ENCODE measurements at places on chromosomes 2 and 18.
A peak's percentile ranks its signal among the peaks of the same experiment; 100 is the strongest.

- DNase-seq, result no peak
Observed at GRCh38 chr2:185338104-185338503, 400.5 kb upstream of the FSIP2 start.

- no peak for DNase-seq
Observed at GRCh38 chr2:23618265-23618664, 233.3 kb downstream of the KLHL29 start.

- DNase-seq, result no peak
Observed at GRCh38 chr18:36490897-36491296, 193.4 kb downstream of the FHOD3 start.

DNA sequence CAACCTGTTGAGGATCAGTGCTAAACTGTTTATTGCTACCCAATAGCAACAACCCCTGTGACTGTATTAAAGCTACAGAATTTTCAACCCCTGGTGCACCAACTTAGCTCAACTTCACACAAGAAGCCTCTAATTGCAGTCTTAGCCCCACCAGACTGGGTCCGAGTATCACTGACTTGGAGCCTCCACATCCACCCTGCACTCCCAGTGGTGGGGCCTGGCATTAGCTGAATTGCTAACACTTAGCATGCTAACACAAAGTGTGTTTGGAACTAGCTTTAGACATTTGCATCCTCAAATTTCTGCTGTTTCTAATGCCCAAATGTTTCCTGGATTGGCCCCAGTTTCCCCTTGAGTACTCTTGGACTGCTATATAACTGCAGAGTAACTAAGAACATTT, 298.6 kb downstream of the AGPS start:
- no peak for DNase-seq

- DNase-seq, result no peak
Observed at GRCh38 chr18:23735021-23735464, 45.8 kb downstream of the LAMA3 start.

GRCh38 chr2:16204886-16205620, 264.7 kb downstream of the MYCN start:
- DNase-seq, result no peak

GRCh38 chr18:45449418-45450227, 165.7 kb upstream of the SLC14A2 start:
- DNase-seq, result peak; percentile 94

DNA sequence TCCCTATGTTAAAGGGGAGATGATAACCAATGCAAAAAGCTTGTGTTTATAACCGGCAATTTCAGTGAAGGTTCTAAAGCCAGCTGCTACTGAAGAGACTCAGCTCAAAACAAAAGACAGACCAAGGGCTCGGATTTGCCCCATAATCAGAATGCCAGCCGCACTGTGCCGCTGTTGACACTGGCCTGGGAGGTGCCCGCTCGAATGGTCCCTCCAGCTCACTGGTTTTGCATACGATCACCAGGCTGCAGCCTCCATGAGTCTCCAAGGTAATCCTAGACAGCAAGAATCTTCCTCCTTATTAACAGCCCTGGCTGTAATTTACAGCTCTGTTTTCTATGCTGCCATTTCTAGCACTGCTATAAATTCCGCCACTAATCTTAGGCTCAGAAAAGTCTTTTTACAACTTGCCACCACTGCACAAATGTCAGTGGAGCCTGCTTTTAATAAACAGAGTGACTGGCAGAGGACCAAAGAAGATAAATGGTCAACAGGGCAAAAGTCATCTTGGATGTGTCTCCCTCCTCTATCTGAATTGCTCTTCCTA, 155.7 kb upstream of the SH3BP4 start:
- no peak for DNase-seq

DNA sequence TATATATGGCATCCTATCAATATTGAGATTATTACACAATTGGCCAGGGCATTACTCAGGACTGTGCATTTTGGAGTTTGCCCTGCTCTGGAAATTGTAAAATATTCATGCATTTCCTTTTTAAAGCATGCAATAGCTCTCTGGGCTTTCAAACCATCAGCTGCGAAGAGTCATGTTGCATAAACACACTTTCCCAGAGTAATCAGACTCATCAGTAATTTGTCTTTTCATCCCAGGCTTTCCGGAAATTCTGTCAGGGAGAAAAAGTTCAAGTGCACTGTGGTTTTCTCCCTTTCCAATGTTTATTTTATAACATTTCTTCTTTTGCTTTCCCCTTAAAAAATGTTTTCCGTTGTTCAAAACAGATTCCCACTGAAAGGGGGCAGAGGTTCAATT, 38.9 kb upstream of the FHL2 start:
- no peak for DNase-seq

- peak; percentile 0 for DNase-seq
Observed at GRCh38 chr2:122414902-122415301, 659.5 kb downstream of the TSN start.

GRCh38 chr2:148770047-148770446, 105.0 kb upstream of the KIF5C start:
- no peak for DNase-seq

GRCh38 chr2:207251022-207251421, 85.3 kb upstream of the KLF7 start:
- no peak for DNase-seq

Data from NCI-H524 (cell line).